Thoracic aorta (tissue), 2 donors: ENCODE measurements at places on chromosomes 3 and 15.

DNA sequence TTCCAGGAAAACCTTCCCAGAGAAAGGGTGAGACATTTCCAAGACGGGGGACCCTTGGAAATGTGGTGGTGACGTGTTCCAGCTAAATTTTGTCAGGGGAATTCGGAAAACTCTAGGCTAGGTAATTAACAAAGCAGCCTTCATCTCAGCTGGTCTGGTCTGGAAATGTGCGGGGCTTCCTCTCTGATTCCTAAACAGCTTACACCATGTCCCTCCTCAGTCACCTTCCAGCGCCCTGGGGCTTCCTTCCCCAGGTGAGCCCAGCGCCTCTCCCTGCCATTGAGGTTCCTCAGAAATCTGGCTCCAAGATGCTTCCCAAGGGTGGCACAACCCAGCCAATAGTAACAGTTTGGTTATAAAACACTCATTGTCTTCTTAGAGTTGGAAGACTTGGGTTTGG is 571 bp downstream of the ACAD9 start:
- H3K4me1 ChIP-seq = peaks cover 41% of the 10 kb centered on the region
- DNase-seq = no peak

- no peak overlapping the region for H3K4me3 ChIP-seq
- H3K4me1 ChIP-seq = no peaks in the 10 kb centered on the region
- no peak overlapping the region for H3K27ac ChIP-seq
- no peaks in the 10 kb centered on the region for H3K27me3 ChIP-seq
These were observed 483.0 kb downstream of the ROBO1 start for GRCh38 chr3:79284781-79285180.

- no peak overlapping the region for H3K27ac ChIP-seq
- no peaks in the 10 kb centered on the region for H3K4me1 ChIP-seq
- no peaks in the 10 kb centered on the region for H3K36me3 ChIP-seq
- DNase-seq = no peak
These were observed 475.4 kb upstream of the CNTN3 start for GRCh38 chr3:75089841-75090240.

DNA sequence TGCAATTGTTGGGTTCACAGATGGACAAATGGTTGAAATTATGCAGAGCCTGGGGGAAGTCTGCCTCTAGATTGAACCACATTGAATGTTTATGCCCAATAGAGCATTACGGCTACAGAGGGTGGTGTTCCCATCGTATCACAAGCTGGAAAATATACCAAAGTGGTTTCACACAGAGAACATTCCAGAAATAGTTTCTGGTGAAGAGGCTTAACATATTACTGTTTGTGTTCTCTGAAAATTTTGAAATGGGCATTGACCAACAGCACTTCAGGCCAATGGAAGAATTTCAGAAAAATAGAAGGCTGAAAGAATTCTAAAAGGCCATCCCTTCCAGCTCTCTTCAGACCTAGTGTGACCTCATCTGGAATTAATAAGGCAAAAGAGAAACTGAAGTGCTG is 203.9 kb downstream of the NEK10 start:
- no peaks in the 10 kb centered on the region for H3K27me3 ChIP-seq
- peaks cover 14% of the 10 kb centered on the region for H3K4me1 ChIP-seq
- H3K4me3 ChIP-seq = no peak overlapping the region
- H3K27ac ChIP-seq = no peak overlapping the region
- no peak for DNase-seq

DNA sequence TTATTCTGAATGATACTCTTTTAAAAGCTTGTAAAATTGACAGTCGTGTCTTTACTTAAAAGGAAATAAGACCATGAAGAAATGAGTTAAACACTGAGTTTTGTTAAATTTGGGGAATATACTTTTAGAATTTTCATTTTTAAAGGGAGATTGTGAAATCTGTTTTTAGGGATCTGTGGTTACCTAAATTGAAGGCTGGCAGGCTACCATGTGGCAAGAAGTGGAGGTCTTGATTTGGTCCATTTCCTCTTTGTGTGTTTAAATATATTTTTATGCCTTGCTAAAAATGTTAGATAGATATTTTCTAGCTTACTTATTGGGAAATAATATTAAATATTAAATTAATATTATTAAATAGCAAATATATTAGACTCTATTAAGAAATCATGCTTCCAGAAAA is 36.6 kb upstream of the SLC22A13 start:
- no peak overlapping the region for H3K27ac ChIP-seq
- DNase-seq = no peak
- no peak overlapping the region for H3K4me3 ChIP-seq
- H3K36me3 ChIP-seq = peaks cover 11% of the 10 kb centered on the region
- no peaks in the 10 kb centered on the region for H3K4me1 ChIP-seq

- DNase-seq = no peak
- peak overlapping the region; percentile 93 for H3K27ac ChIP-seq
- H3K4me3 ChIP-seq = peak overlapping the region; percentile 89
- H3K4me1 ChIP-seq = peaks cover 32% of the 10 kb centered on the region
These were observed 957 bp downstream of the ADCY5 start for GRCh38 chr3:123447749-123448517.

GRCh38 chr15:43508991-43509659 is 8.3 kb upstream of the MAP1A start:
- no peaks in the 10 kb centered on the region for H3K36me3 ChIP-seq
- H3K4me3 ChIP-seq = no peak overlapping the region
- H3K27ac ChIP-seq = no peak overlapping the region
- no peak for DNase-seq
- H3K4me1 ChIP-seq = peaks cover 17% of the 10 kb centered on the region
- H3K27me3 ChIP-seq = no peaks in the 10 kb centered on the region

GRCh38 chr3:152155246-152156020 is 113.3 kb upstream of the MBNL1 start:
- H3K36me3 ChIP-seq = no peaks in the 10 kb centered on the region
- DNase-seq = no peak
- no peaks in the 10 kb centered on the region for H3K27me3 ChIP-seq

DNA sequence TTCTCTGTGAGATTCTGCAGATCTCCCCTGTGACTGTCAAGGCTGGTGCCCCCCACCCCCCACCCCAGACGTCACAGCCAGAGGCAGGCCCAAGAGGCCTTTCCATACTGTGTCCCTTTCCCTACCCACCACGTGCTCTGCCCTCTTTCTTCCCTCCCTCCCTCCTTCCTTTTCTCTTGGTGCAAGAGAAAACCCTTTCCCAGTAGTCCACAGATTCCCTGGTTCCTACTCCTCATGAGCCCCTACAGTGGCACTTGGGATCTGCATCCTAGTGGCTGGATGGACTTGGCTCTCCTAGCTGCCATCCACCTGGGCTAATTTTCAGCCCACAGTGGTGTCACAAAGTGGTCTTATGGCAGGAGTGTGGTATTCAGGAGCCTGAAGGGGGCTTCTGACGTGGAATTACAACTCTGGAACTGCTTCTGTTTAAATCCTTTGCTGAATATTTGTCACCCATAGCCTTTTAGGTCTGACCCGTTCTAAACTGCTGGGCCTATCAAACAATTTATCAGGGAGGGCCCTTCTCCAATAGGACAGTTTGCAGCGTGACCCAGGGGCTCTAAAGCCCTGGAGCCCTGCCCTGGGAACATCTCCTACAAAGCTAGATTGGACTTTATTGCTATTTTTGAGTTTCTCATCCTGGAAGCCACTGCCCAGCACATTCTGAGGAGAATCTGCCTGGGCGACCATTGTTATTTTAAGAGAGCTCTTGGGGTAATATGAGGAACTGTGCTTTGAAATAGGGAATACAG is 35.3 kb downstream of the KLF13 start:
- H3K4me1 ChIP-seq = peaks cover 52% of the 10 kb centered on the region
- H3K27ac ChIP-seq = peak overlapping the region; percentile 40
- DNase-seq = no peak
- H3K4me3 ChIP-seq = no peak overlapping the region

- no peaks in the 10 kb centered on the region for H3K27me3 ChIP-seq
- no peaks in the 10 kb centered on the region for H3K4me1 ChIP-seq
- no peak overlapping the region for H3K4me3 ChIP-seq
- no peaks in the 10 kb centered on the region for H3K36me3 ChIP-seq
- no peak for DNase-seq
These were observed 213.9 kb downstream of the MTHFS start for GRCh38 chr15:79682851-79683288.

DNA sequence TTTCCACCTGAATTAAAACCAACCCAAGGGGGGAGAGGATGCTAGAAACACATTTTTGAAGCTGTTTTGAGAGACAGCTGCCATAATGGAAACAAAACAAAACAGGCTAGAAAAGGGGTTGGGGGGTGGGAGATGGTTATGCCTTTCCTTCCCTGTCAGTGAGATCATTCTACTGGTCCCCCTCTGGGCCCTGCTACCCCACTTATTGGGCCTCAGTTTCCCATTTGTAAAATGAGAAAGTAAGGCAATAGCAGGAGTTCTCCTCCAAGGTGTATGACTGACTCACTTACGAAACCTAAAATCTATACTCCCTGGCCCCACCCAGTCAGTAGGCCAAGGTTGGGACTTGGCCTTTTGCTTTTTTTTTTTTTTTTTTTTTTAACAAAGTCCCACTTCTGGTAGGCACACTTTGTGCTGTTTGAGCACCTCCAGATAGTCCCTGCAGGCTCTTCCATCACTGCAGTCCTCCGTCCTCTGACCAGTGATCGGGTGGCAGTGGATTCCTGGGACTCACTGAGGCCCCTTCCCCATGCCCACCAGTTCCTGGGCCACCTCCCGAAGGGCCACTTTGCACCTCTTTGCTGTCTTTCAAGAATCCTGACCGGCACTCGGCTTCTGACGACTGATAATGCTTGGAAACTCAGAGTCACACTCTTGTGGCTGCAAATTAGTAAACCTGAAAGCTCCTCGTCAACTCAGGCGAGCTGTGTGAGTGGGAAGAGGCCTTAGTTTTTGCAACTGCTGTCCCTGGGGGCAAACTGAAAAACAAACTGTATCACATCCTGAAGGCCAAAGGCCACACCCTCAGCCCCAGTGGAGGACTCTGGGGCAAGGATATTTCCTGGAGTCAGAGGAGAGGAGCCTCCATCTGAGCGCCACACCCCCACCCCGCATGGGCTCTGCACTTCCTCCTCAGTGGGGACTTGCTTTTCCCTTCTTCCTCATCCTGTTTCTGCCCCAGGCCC is 6.7 kb upstream of the PSTPIP1 start:
- H3K27ac ChIP-seq = peak overlapping the region; percentile 15
- DNase-seq = no peak
- H3K27me3 ChIP-seq = no peaks in the 10 kb centered on the region
- H3K4me1 ChIP-seq = peaks cover 5% of the 10 kb centered on the region

- peak; percentile 37 for DNase-seq
- H3K27ac ChIP-seq = peak overlapping the region; percentile 63
- peaks cover 65% of the 10 kb centered on the region for H3K4me1 ChIP-seq
- no peak overlapping the region for H3K4me3 ChIP-seq
- no peaks in the 10 kb centered on the region for H3K27me3 ChIP-seq
These were observed 88.1 kb upstream of the TGFBR2 start for GRCh38 chr3:30518181-30518864.

DNA sequence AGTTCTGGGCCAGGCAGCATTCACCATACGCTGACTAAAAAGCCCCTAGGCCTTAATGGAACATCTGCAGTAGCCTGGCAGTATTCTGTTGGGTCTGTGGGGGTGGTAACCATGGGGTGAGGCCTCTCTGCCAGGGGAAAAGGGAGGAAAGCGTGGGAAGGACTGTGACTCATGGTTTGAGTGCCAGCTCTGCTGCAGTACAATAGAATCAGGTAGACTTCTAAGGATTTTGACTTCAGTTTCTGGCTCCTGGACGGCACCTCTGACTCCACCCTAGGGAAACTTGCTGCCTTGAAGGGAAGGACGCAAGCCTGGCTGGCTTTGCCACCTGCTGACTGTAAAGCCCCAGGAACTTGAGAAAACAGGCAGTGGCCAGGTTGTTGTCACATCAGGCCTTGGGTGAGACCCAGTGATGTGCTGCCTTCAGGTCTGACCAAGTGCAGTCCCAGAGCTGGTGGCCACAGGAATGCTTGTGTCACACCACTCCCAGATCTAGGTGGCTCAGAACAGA is 148.6 kb downstream of the SUCNR1 start:
- no peaks in the 10 kb centered on the region for H3K27me3 ChIP-seq
- no peaks in the 10 kb centered on the region for H3K36me3 ChIP-seq
- peak overlapping the region; percentile 50 for H3K27ac ChIP-seq
- H3K4me1 ChIP-seq = peaks cover 38% of the 10 kb centered on the region
- no peak overlapping the region for H3K4me3 ChIP-seq

DNA sequence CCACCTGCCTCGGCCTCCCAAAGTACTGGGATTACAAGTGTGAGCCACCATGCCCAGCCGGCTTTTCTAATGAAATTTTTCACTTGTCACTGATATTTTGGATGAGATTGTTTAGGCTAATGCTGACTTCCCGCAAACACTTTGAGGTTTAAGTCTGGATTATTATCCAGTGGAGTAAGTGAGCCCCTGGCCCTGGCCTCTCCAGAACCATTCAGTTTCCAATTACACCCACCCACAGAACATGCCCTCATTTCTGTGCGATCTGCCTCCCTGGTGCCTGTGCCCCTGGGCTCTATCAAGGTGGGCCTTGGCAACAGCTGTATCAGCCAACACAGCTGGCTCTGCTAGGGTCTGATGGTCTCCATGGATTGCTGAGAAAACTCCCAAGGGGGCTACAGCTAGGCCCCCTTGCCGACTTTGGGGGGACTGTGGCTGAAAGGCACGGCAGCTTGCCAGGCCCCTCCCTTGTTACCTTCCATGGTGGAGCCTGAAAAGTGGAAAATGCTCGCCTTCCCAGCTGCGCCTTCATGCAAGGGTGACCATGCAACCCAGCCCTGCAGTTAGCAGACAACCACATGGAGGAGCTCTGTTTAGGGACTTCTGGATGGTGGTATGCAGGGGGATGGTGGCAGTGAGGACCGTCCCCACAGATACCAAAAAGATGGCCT is 288.9 kb downstream of the FAM43A start:
- peaks cover 39% of the 10 kb centered on the region for H3K4me1 ChIP-seq
- DNase-seq = no peak
- H3K27ac ChIP-seq = no peak overlapping the region

DNA sequence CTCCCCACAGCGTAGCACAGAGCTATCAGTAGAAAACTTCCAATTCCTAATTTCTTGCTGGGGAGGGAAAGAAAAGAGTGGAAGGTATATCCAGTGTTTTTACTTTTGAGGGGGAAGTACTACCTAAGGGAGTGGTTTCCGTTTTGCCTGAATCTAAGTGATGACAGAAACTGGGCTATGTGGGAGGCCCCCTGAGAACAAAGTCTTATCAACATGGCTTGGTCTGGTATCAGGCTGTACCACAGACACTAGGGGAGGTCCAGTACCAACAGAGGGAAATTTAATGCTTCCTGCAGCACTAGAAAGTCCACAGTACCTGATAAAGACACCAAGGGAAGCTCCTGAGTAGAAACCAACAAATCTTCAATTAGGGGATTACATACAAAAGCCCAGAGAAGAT is 199.2 kb downstream of the IL5RA start:
- no peak overlapping the region for H3K4me3 ChIP-seq
- H3K36me3 ChIP-seq = no peaks in the 10 kb centered on the region
- H3K4me1 ChIP-seq = no peaks in the 10 kb centered on the region
- H3K27me3 ChIP-seq = no peaks in the 10 kb centered on the region
- H3K27ac ChIP-seq = no peak overlapping the region

DNA sequence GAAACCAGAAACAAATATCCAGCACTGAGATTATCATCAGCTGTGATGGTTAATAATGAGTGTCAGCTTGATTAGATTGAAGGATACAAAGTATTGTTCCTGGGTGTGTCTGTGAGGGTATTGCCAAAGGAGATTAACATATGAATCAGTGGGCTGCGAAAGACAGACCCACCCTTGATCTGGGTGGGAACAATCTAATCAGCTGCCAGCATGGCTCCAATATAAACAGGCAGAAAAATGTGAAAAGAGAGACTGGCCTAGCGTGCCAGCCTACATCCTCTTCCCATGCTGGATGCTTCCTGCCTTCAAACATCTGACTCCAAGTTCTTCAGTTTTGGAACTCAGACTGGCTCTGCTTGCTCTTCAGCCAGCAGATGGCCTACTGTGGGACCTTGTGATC is 869.5 kb downstream of the SI start:
- H3K27ac ChIP-seq = no peak overlapping the region
- no peak overlapping the region for H3K4me3 ChIP-seq
- no peaks in the 10 kb centered on the region for H3K27me3 ChIP-seq
- no peaks in the 10 kb centered on the region for H3K36me3 ChIP-seq
